Smooth muscle cell of trachea (primary cell): ENCODE measurements at places on chromosomes 16 and 17. TPM values are rescaled to one million over a fixed set of nuclear protein-coding genes. Genes with fewer than 3 reads are reported as not detected.

Gene MGAT5B
- 0.15 and 0.17 TPM in 2 replicates for total RNA-seq

Gene SDK2
- total RNA-seq, result under 0.01 and 0.17 TPM in 2 replicates

Gene TBC1D3K
- total RNA-seq, result not detected in 2 replicates

Gene AARSD1
- 25.5 and 28.1 TPM in 2 replicates for total RNA-seq

Gene ZNF385C
- not detected in 2 replicates for total RNA-seq

Gene RBFOX1
- not detected in 2 replicates for total RNA-seq
